ENCODE measurements at places on chromosomes 1 and 21. TPM values are rescaled to one million over a fixed set of nuclear protein-coding genes. Genes with fewer than 3 reads are reported as not detected.

The CALML6 gene
- total RNA-seq: 0.78 TPM

The SERTAD4 gene
- not detected for total RNA-seq

The LDLRAD2 gene
- not detected for total RNA-seq

The OR2L13 gene
- not detected for total RNA-seq

The EVA1C gene
- total RNA-seq: 11.5 TPM

The ATP1A4 gene
- not detected for total RNA-seq

The CA6 gene
- 2.5 TPM for total RNA-seq

The APOBEC4 gene
- total RNA-seq: not detected

The C1orf232 gene
- not detected for total RNA-seq

The ACTL8 gene
- not detected for total RNA-seq

The S100A7 gene
- not detected for total RNA-seq

The ADAM30 gene
- total RNA-seq: not detected

The FCMR gene
- 53.1 TPM for total RNA-seq

The PYHIN1 gene
- 14.3 TPM for total RNA-seq

The LIPI gene
- not detected for total RNA-seq

The CXADR gene
- 0.88 TPM for total RNA-seq

The GOLT1A gene
- not detected for total RNA-seq

The LRRC8C gene
- 55.2 TPM for total RNA-seq

The ADORA1 gene
- total RNA-seq: not detected

The TNNT2 gene
- total RNA-seq: not detected

The SELP gene
- total RNA-seq: 0.08 TPM

The TFF2 gene
- not detected for total RNA-seq

The CFHR1 gene
- not detected for total RNA-seq

The HMGCS2 gene
- total RNA-seq: not detected

The OR2L5 gene
- not detected for total RNA-seq

The TMEM82 gene
- total RNA-seq: not detected

The MROH9 gene
- total RNA-seq: not detected

The SLC9C2 gene
- not detected for total RNA-seq

The SDHC gene
- 211 TPM for total RNA-seq

The DHRS3 gene
- total RNA-seq: 136 TPM

The TIAM1 gene
- 31.0 TPM for total RNA-seq

The MSH4 gene
- total RNA-seq: 0.55 TPM

The PEX10 gene
- 22.6 TPM for total RNA-seq

The SAMD13 gene
- 0.80 TPM for total RNA-seq
